ENCODE measurements at places on chromosomes 11 and 22. TPM values are rescaled to one million over a fixed set of nuclear protein-coding genes. Genes with fewer than 3 reads are reported as not detected.

The PDE3B gene
- total RNA-seq: 18.7 TPM

The INPP5J gene
- 3.7 TPM for total RNA-seq

The OVOL1 gene
- total RNA-seq: not detected

The YDJC gene
- total RNA-seq: 5.5 TPM

The NPAS4 gene
- 1.6 TPM for total RNA-seq

The YAP1 gene
- total RNA-seq: 33.9 TPM

The TENM4 gene
- total RNA-seq: 71.5 TPM

The SPTBN2 gene
- 97.3 TPM for total RNA-seq

The ACO2 gene
- total RNA-seq: 124 TPM

The PNPLA5 gene
- total RNA-seq: 0.23 TPM

The HORMAD2 gene
- total RNA-seq: 1.8 TPM

The FAM227A gene
- total RNA-seq: 9.2 TPM

The FOLH1 gene
- total RNA-seq: 4.6 TPM

The MPEG1 gene
- total RNA-seq: 3.0 TPM

The APOL1 gene
- 0.92 TPM for total RNA-seq

The SPDYC gene
- total RNA-seq: not detected

The OR52W1 gene
- total RNA-seq: not detected

The PANX3 gene
- not detected for total RNA-seq

The KIRREL3 gene
- total RNA-seq: 30.0 TPM

The UBQLN3 gene
- 0.46 TPM for total RNA-seq

The RPS25 gene
- 702 TPM for total RNA-seq

The OR52I1 gene
- total RNA-seq: not detected

The DNAJC24 gene
- 31.8 TPM for total RNA-seq

The MPPED2 gene
- total RNA-seq: 84.9 TPM

The SYVN1 gene
- 11.1 TPM for total RNA-seq
